ENCODE measurements at places on chromosomes 3 and 15.
A peak's percentile ranks its signal among the peaks of the same experiment; 100 is the strongest.

DNA sequence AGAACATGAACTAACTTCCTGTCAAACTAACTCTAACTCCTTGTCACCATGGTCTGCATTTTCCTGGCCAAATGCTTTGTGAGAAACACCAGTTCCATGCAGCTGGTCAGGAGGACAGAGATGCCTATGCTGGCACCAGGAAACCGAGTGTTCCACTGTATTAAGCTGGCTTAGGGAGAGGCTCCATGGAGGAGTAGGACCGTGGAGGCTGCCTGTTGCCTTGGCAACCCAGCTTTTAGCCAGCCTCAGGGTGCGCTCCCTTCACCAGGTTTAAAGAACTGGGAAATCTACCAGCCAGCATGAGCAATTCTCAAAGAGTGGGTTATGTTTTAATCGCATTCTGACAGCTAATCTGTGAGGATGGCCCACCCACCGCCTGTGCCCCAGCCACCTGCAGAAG, 394.1 kb downstream of the OCA2 start:
- no peak for DNase-seq

- no peak for DNase-seq
Measured at GRCh38 chr3:150242220-150242936, 165.7 kb upstream of the TSC22D2 start.

GRCh38 chr3:152213203-152213602, 55.5 kb upstream of the MBNL1 start:
- no peak for DNase-seq

GRCh38 chr3:66472313-66473134, 28.3 kb downstream of the LRIG1 start:
- peak; percentile 67 for DNase-seq

DNA sequence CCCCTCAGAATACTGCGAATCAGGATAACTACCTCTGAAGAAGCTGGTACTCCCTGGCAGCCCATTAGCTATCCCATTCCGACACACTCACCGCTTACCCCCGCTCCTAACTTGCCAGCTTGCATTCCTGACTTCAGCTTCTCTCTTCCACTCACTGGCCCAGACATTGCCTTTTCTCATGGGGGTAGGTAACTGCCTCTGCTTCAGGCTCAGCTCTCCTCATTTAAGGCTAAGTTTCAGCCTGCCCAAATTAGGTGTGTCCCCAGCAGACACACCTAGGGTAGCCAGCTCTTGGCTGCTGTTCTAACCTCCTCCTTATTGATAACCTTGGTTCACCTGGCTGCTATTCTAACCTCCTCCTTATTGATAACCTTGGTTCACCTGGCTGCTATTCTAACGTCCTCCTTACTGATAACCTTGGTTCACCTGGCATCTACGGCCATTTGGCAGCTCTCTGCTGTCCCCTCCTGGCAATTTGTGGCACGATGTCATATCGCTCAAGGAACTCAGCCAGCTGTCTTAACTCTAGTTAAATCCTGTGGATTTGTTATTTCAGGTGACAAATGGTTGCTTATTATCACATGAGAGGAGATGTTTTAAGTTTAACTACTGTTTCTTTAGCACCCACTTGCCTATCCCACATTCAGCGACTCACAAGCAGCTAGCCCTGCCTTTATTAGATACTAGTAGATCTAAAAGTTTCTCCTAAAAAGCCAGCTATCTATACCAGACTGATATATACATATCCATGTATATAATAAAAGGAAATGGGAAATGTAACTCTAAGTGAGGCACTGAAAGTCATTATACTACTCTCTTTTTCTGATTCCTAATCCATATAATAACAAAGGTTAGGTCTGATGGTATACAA, 106.5 kb upstream of the ACP3 start:
- DNase-seq, result no peak

DNA sequence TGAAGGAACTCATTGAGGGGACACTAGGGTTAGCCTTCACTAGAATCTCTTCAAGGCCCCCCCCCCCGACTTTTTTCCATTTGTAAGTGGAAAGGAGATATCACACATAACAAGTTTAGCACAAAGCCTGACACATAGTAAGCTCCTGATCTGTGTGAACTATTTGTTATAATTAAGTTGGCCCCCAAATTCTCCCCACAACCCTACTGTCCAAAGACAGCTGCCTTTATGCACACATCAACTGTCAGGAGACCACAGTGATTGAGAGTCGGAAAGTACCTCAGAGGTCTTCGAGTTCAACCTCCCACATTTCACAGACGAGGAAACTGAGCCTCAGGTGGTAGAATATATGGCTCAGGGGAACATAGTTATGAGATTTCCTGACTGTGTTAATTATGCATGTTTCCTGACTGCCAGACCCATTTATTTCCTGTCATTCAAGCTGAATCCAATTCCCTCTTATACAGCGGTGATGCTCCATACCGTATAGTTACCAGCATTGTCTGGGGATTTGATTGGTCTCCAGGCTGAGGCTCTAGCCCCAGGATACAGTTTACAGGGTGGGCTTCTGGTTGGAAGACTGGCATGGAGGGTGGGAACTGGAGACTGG, 227.4 kb upstream of the CMC1 start:
- DNase-seq, result no peak

DNA sequence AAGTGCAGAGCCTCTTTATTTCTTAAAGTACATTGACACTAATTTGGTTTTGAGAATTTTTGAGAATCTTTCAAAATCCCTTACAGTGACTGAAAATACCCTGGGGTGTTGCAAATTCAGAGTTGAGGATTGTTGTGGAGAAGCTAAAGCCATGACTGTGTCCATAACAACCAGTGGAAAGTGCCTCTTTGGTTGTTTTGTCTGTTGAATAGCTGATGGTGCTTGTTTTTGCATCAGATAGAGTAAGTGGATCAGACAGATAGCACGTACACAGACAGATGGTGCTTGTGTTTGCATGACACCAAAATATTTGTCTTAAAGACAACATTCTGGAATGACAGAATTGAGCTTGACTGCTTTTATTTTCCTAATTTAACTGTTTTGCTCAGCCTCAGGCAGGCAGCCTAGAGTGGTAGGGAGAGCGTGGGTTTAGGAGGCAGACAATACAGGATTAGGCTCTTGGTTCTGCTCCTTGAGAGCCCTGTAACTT, 265.0 kb downstream of the IL20RB start:
- DNase-seq, result no peak
